ENCODE measurements at places on chromosomes 7 and 10. TPM values are rescaled to one million over a fixed set of nuclear protein-coding genes. Genes with fewer than 3 reads are reported as not detected.

CPVL gene
- total RNA-seq: 7.0 TPM

SEMA3D gene
- 0.32 TPM for total RNA-seq

NRG3 gene
- total RNA-seq: 10.6 TPM

ENTPD1 gene
- total RNA-seq: 10.3 TPM

NPTX2 gene
- total RNA-seq: 0.69 TPM

TEX36 gene
- not detected for total RNA-seq

Measured in bladder microvascular endothelial cell (primary cell).